ENCODE measurements at places on chromosomes 4 and X.

DNA sequence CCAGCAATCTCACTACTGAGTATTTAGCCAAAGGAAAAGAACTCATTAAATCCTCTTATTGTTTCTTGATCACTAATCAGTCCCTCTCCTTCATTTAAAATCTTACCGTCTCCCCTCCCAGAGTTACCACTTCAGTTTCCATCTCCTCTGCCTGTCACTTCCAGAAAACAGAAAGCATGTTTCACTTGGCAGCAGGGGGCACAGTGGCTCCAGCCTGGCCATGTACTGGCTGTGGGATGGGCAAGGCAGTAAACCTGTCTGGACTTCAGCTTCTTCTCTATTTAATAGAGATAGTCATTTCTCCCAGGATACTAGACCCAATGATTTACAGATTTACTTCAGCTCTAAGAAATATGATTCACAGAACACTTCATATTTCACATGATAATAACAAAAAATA is 63.2 kb downstream of the CD40LG start:
- no peaks in the 10 kb centered on the region for H3K4me1 ChIP-seq
- no peak for DNase-seq
- no peak overlapping the region for H3K4me3 ChIP-seq

DNA sequence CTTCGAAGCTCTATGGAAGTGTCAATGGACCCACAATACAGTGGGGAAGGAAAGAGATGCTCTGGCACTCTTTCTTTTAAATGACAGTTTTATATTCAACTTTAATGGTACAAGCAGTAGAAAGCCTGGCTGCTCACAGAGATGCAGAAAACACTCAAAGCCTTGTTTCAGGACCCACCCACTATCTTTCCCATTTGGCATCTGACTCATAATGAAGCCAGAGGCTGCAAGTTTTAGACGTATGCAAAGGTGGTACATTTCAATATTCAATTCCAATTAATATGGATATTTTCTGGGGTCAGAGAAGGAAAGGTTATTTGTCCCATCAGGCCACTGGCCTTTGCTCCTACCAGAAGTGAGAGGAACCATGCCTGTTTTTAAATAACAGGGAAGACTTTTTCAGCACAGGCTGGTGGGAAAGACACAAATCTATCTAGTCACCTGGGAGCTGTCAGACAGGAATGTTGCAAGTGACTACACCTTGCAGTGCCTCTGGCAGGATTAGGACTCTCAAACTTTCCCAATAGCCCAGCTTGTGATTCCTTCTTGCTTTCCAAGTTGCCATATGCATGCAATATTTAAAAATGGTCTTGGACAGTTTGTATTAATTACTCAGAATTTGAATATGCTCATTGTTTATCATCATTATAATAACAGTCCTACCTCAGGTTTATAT is 70.0 kb upstream of the RAB40AL start:
- H3K4me1 ChIP-seq = no peaks in the 10 kb centered on the region
- DNase-seq = no peak
- H3K36me3 ChIP-seq = no peaks in the 10 kb centered on the region
- no peaks in the 10 kb centered on the region for H3K27me3 ChIP-seq

GRCh38 chr4:141410839-141411238 is 190.1 kb downstream of the ZNF330 start:
- H3K27me3 ChIP-seq = no peaks in the 10 kb centered on the region
- no peak overlapping the region for H3K4me3 ChIP-seq
- H3K36me3 ChIP-seq = no peaks in the 10 kb centered on the region
- no peak for DNase-seq
- no peaks in the 10 kb centered on the region for H3K4me1 ChIP-seq
- no peak overlapping the region for H3K27ac ChIP-seq

DNA sequence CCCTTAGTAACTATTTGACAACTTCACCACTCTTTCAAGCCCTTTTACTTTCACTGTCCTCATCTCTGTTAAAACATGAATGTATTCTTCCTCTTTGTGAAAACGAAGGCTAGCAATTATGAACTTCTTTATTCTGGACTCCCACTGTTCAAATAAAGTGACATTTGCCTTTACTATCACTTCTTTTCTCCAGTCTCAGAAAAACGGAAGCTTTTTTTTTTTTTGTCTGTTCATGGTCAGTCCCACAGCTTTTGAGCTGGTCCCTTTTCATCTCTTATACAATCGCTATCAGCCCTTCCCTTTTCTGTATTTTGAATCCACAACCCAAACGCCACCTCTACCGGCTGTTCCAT is 327.7 kb downstream of the DKK2 start:
- no peaks in the 10 kb centered on the region for H3K36me3 ChIP-seq
- no peak for DNase-seq
- H3K4me3 ChIP-seq = no peak overlapping the region
- H3K27ac ChIP-seq = no peak overlapping the region
- no peaks in the 10 kb centered on the region for H3K27me3 ChIP-seq

DNA sequence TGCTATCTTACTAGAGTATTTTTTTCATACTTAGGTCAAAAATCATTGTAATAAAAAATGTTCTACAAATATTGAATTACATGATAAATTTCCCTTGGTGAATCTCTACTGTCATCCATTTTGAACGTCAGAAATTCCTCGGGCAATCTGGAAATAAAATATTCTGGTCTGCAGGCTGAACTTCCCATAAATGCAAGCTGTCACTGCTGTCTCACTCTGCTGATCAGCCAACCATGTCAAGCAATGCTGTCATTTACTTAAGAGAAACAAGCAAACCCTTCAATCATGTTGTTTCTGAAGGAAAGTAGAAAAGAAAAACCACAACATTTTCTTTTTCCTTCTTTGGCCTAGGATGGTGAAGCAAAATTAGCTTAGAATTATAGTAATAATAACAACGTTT is 514.2 kb upstream of the GALNT7 start:
- no peak overlapping the region for H3K4me3 ChIP-seq
- no peaks in the 10 kb centered on the region for H3K36me3 ChIP-seq
- H3K27ac ChIP-seq = no peak overlapping the region

DNA sequence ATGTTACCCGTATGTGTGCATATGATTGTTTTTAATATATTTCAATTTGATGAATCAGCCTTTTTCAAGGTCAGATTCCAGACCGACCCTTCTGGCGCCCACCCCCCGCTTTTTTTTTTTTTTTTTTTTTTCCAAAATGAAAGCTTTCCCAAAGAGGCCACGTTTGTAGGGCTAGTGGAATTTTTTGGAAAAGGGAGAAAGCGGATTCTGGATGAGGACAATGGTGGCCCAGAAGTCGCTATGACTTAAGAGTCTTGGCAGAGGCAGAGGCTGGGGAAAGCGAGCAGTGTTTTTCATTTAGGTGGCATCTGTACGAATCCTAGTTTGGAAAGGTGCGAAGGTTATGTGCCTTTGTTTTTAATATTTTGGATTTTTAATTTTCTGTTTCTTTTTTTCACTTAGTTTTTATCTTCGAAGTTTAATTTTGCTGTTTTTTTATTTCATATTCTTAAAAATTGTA is 14.6 kb downstream of the NDUFB11 start:
- peaks cover 7% of the 10 kb centered on the region for H3K4me1 ChIP-seq
- peak overlapping the region; percentile 47 for H3K4me3 ChIP-seq
- no peak for DNase-seq
- peak overlapping the region; percentile 75 for H3K27ac ChIP-seq
- no peaks in the 10 kb centered on the region for H3K36me3 ChIP-seq
- H3K27me3 ChIP-seq = no peaks in the 10 kb centered on the region

DNA sequence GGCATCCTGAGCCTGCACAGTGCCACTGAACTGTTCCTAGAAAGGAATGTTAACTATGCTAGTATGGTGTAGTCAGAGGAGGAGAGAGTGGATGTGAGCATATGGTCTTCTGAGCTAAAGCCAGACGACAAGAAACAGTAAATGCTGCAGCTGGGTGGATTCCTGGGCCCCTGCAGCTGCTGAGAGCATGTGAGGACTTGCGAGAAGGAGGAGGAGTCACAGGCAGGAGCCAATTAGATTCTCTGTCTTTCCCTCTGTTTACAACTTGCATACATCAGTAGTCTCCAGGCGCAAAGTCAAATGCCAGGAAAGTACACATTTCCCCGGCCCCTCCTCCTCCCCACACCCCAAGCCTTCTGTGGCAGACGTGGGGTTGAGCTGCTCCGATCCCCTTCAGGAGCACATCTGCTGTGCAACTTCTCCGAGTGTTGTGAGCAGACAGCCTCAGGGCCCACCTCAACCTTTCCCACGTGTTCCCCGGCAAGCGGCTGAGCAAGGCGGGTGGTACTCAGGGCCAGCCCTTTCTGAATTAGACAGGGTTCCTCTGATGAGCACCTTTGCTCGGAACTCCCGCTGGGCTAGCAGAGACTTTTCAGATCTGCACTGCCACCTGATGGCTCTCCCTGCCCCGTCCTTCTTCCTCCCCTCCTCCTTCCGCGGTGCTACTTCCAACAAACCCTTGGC is 108.7 kb upstream of the ATP6AP2 start:
- no peak overlapping the region for H3K4me3 ChIP-seq
- no peak for DNase-seq
- H3K27ac ChIP-seq = no peak overlapping the region
- no peaks in the 10 kb centered on the region for H3K27me3 ChIP-seq
- no peaks in the 10 kb centered on the region for H3K36me3 ChIP-seq
- no peaks in the 10 kb centered on the region for H3K4me1 ChIP-seq

GRCh38 chr4:164484551-164484950 is 269.4 kb upstream of the SMIM31 start:
- no peaks in the 10 kb centered on the region for H3K4me1 ChIP-seq
- no peak overlapping the region for H3K27ac ChIP-seq
- no peaks in the 10 kb centered on the region for H3K27me3 ChIP-seq
- DNase-seq = no peak
- H3K36me3 ChIP-seq = no peaks in the 10 kb centered on the region

Measured in vagina (tissue), 2 donors.